ENCODE measurements at places on chromosomes 12 and 14.

GRCh38 chr14:52244328-52244727 lies 23.2 kb upstream of the PTGDR start:
- no peak for DNase-seq

DNA sequence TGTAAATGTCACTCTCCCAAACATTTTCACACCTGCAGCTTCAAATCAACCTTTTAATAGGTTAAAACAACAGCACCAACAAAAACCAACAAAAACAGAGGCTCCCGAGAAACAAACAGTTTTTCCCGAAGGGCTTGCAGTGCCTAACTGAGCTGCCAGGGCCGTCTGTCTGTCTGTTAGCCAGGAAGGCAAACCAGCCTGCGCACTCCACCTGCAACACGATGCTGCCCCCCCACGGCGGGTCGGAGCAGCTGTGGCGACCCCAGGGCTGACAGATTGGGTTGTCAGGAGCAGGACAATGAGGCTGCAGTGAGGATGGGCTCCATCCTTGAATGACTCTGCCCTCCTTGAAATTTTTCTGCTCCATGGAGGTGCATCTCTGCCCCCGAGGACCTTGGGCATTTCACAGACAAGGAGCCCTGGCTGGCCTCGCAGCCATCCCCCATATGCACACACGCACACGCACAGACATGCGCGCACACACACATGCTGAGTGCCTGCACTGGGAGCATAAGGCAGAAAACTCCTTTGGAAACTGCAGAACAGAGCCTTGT lies 2.6 kb downstream of the RTL1 start:
- DNase-seq, result no peak

DNA sequence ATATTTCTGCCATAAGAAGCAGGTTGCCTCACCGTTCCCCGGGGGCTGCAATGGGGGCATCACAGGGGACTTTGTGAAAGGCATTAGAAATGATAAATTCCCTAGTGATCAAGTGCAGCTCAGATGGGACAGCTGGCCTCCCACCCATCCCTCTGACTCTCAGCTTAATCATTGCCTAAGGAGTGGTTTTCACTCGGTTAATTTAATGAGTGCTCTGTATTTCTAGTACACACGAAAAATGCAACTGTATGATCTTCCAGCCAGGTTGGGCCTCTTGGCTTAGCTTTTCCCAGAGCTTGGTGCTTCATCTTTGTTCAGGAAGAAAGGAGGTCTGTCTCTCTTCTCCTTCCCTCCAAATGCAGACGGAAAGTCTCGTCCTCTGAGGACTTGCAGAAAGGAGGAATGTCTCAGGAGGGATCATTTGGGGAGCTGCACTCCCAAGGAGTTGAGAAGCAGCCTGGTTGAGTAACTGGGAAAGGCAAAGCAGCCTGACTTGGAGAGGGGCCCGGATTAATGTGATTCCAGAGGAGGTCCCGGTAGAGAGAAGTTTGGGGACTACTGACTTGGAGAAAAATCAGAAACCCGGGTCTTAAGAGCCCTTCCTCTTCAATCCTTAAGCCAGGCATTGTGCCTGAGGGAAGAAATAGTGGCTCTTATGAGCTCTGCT lies 7.2 kb downstream of the CD9 start:
- DNase-seq, result no peak

DNA sequence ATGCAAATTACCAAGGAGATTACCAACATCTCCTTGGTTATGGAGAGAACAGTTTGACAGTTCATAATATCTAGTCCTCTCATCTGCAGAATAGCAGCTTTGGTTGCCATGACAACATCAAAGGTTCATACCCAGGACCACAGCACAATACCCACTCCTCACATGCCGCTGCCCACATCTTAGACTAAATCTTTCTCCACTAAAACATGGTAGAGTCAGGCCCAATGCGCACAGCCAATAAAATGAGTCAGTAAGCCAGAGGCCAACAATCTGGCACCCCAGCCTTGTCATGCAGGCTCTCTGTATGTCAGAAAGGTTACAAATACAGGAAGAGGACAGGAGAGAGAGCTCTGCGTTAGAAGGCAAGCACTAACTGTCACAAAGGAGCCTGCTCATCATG lies 70.6 kb downstream of the KCNK10 start:
- DNase-seq, result no peak

DNA sequence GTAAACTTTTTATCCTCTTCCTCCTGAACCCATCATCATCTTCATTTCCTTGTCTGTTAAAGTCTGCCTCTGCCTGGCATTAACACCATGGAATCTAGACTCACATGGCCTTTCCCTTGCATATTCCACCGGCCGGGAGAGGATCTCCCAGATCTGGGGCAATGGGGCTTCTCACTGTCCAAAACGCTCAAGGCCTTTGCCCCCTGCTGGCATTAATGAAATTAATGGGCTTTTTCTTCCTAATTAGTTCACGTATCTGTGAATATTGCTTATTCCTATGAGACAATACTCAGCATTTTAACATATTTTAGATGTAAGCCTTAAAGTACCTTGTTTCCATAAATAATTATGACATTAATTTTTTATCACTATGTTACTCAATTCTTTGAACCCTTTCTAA lies 42.9 kb upstream of the CAPRIN2 start:
- no peak for DNase-seq

DNA sequence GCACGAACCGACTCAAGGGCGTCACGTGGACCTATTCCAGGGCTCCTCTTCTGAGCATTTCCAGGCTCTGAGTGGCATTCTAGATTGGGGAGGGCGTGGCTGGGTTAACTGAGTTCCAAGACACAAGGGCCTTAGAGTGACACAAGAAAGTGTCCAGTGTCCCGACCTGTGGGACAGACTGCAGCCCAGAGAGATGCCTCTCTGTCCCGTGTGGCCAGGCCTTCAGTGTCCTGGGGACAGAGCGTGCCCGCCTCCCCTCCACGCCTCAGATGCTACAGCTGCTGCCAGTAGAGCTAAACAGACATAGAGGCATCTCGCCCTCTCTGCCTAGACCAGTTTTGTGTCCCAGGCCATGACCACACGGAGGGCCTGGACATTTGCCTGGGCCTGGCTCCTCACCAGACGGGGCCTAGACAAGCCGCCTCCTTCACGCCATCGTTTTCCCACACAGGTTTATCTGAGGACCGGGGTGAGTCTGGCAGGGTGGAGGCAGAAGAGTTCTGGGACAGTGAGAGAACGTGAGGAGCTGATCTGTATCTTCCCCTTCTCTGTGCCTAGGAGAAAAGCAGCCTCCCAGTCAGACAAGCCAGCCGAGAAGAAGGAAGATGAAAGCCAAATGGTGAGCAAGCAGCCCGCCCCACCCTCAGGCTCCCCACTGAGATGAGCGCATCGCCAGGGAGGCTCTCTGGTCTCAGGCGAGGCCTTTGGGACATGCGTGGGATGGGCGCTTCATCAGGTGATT lies 27.1 kb downstream of the DEGS2 start:
- DNase-seq, result no peak

DNA sequence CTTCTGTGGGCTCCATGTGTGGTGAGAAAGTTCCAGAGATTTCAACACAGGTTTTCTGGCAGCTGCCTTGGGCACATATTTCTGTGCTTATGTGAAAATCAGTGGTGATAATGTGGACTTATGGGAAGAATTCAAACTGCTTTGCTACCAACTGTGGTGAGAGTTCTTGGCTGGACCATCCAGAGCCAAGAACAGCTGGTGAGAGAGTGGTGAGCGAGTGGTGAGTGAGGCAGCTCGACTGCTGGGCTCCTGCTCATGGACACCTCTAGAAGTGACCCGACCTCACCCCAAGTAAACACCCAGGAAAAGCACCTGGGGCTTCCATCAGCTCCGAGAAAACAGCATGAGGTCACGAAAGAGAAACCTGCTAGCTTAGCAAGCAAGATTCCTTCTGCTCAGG lies 106.4 kb downstream of the PIWIL1 start:
- no peak for DNase-seq

- no peak for DNase-seq
Measured at GRCh38 chr14:76863724-76864407, 37.7 kb downstream of the LRRC74A start.

DNA sequence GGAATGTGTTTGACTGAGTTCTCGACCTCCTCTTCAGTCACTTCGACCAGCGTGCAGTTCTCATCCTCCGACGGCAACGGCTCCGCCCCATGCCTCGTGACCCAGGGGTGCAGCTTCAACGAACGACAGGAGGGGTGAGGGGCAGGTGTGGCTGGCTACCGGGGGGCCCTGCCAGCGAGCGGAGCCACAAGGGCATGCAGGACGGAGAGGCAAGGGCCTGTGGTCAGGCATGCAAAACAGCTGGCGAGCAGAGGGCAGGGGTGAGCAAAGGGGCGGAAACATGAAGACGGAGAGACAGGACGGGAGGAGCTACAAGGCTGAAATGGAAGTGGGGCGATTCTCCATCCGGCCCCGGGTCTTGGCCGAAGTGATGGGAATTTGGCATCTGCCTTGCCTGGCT lies 38.7 kb downstream of the P2RX4 start:
- DNase-seq, result no peak

DNA sequence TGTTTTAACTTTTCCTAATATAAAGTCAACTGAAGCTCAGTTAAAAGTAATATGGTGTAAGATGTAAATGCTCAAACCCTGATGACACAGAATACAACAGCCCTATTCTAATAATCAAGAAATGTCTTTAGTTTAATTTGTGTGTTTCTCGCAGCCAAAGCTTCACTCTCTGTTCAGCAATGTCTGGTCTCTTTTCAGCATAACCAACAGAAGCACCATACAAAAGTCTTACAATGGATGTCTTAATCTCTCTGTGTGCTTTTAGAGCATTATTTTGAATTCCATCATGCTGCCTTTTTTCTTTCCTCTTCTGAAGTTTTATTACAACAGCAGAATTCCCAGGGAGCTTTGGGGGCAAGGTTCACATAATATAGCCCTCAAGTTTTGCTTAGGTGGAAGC lies 210.2 kb upstream of the NPAS3 start:
- no peak for DNase-seq

DNA sequence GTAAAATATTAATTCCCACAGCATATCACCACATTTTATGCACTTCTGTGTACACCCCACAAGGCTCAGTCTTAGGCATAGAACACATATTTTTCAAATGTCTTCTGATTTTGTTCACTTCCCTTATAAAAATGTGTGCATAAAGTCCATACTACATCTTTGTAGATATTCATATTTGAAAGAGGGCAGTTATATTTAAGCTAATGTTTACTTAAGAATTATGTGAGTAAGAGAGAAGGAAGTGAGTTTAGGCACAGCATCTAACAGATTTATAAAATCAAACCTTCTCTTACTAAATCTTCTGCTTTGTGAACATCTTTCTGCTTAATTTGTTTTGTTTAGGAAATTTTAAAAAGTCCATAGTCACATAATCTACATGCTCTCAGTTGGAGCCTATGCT lies 648.1 kb downstream of the FSCB start:
- no peak for DNase-seq

DNA sequence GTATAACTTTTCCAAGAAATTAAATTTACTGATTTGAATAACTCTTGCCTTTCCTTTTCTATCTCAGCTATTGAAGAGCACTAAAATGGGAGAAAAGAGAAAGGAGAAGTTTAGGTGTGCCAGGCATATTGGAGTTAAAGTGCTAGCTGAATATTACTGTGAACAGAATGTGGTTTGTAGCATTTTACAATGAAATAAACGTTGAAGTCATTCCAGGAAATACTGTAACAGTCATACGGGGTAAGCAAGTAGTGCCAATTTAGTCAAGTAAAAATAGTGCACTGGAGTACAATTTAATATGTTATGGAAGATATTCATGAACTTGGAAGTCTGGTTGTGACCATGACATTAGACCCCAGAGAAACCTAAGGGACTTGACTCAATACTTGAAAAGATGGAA lies 62.1 kb downstream of the E2F7 start:
- no peak for DNase-seq

GRCh38 chr14:58249611-58250010 lies 5.0 kb downstream of the PSMA3 start:
- no peak for DNase-seq

DNA sequence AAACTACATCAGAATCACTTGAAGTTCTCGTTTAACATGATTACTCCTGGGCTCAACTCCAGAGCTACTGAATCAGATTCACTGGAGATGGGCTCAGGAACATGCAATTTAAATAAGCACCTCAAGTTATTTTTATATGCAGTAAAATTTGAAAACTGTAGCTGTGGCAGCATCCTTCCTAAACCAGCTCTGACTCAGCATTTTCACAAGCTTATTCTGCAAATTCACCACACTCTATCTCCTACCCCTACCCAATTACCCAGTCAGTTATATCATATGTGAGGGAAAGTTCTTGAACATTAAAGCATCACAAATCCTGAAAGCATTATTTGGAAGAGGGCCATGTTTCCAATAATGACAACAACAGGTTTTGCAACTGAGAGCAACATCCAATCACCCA lies 24.2 kb upstream of the LRRC9 start:
- no peak for DNase-seq

DNA sequence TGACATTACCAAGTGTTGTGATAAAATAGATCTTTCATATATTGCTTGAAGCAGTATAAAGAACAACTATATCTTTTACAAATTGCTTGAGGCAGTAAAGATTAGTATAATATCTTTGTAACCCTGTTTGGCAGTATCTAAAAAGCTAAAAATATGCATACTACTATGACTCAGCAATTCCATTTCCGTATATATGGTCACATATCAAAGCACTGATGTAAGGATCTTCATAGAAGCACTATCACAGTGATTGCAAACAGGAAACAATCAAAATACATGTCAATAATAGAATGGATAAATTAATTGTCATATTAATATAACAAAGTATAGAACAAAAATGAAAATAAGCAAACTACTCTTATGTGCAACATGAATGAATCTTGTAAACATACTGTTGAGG lies 158.4 kb upstream of the IGF1 start:
- DNase-seq, result no peak

- DNase-seq, result no peak
Measured at GRCh38 chr12:98646294-98647090, 1.4 kb downstream of the APAF1 start.

DNA sequence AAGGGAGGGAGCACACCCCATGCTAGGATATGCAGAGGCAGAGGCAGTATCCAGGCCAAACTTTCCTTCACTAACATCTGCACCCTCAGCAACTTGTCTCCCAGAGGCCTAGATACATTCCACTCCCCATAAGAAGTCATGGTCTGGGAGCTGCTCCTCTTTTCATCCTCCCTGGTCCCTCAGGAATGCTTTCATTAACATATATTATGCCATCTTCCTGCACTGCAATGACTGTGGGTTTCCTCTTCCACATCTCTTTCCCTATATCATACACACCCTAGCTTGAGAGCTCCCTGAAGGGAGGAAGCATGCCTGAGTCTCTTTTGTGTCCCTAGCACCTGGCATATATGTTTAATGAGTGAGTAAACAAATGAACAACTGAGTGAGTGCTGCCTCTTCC lies 8.6 kb downstream of the DDN start:
- no peak for DNase-seq

GRCh38 chr12:105644770-105645169 lies 314.3 kb downstream of the C12orf75 start:
- no peak for DNase-seq

All from breast epithelium (tissue), 4 donors.